T-helper 2 cell treated with Interferon-gamma antibody and Interleukin-4, amounts not matched to agents 5 μg/mL and 100 μg/mL, for 36 hours (primary cell): ENCODE measurements at places on chromosomes 16 and 17.
A peak's percentile ranks its signal among the peaks of the same experiment; 100 is the strongest.

- H3K27me3 ChIP-seq = no peaks in the 10 kb centered on the region
- no peaks in the 10 kb centered on the region for H3K36me3 ChIP-seq
- DNase-seq = no peak
- no peaks in the 10 kb centered on the region for H3K4me1 ChIP-seq
- no peak overlapping the region for H3K4me3 ChIP-seq
Measured at GRCh38 chr16:56022818-56023217, 147.6 kb upstream of the CES5A start.

DNA sequence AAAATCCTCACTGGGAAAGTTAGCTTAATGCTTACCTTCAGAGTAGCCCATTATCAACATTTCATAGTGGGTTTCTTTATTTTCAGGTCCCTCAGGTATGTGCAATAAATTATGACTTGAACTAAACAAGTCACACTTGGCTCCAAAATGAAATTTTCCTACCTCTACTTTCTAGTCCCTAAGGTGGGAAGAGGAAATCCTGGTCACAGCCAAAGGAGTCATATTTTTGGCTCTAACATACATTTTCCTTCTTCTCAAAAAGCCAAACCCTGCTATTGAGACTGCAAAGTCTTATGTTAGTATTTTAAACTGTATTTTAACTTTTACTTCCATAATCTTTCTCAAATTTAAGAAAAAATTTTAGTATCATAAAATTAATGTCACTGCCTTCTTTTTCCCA is 128.9 kb downstream of the BRIP1 start:
- DNase-seq = no peak
- peaks cover 25% of the 10 kb centered on the region for H3K36me3 ChIP-seq
- no peaks in the 10 kb centered on the region for H3K4me1 ChIP-seq

- H3K27me3 ChIP-seq = peaks cover 2% of the 10 kb centered on the region
- no peak for DNase-seq
- peaks cover 3% of the 10 kb centered on the region for H3K4me1 ChIP-seq
- no peak overlapping the region for H3K4me3 ChIP-seq
- no peaks in the 10 kb centered on the region for H3K36me3 ChIP-seq
Measured at GRCh38 chr16:78309763-78310162, 210.3 kb downstream of the WWOX start.

DNA sequence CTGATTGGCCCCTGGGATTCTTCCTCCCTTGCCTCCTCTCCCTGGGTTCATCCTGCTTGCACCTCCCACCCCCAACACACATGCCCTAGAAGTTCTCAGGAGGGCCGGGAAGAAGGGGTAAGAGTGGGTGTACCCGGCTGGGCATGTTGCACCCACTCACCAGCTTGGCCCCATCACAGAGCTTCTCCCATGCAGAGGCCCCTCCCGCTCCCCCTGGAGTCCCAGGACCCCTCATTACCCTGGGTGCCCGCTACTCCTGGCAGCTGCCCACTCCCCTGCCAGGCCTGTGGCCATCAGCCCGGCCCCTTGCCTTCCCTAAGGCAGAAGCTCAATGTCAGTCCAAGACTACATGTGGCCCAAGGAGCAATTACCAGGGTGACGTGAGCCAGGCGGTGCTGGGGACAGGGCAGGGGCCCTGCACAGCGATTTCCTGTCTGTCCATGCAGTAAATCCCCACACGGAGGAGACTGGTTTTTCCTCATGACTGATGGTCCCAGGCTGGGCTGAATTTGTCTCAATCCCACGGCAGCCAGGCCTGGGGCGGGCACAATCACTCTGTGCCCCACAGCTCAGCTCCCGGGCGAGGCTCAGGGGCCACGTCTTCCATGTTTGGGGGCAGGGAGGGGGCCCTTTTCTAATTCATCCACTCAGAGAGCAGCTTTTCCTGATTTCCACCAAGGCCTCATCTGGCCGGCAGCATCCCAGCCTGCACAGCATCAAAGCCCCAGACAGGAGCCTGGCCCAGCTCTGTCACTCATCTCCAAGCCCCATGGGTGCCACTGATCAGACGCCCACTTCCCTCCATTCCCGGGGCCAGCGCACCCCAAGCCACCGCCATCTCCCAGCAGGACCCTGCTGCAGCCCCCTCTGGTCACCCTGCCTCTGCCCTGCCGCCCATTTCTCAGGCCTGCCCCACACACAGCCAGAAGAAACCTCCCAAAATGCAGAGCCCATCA is 234.7 kb downstream of the KATNIP start:
- DNase-seq = no peak
- H3K27ac ChIP-seq = no peak overlapping the region
- H3K27me3 ChIP-seq = no peaks in the 10 kb centered on the region
- no peaks in the 10 kb centered on the region for H3K36me3 ChIP-seq

GRCh38 chr16:381012-381788 is 578 bp downstream of the PGAP6 start:
- no peak overlapping the region for H3K27ac ChIP-seq
- H3K4me3 ChIP-seq = peak overlapping the region; percentile 62
- no peak for DNase-seq
- H3K4me1 ChIP-seq = peaks cover 14% of the 10 kb centered on the region
- no peaks in the 10 kb centered on the region for H3K36me3 ChIP-seq

GRCh38 chr16:86848821-86849220 is 270.5 kb downstream of the FOXL1 start:
- DNase-seq = no peak
- H3K4me3 ChIP-seq = no peak overlapping the region
- H3K27me3 ChIP-seq = no peaks in the 10 kb centered on the region
- no peaks in the 10 kb centered on the region for H3K36me3 ChIP-seq

- peak within 1 kb of the TSS; percentile 26 for H3K4me3 ChIP-seq
- peaks cover 2% of the 10 kb centered on the region for H3K36me3 ChIP-seq
- no peak within 1 kb of the TSS for H3K27ac ChIP-seq
- H3K4me1 ChIP-seq = peaks cover 1% of the 10 kb centered on the region
- DNase-seq = no peak
- peaks cover 28% of the 10 kb centered on the region for H3K27me3 ChIP-seq
Measured at GRCh38 chr16:22161999-22162655, at the start of gene SDR42E2. Gene SDR42E2 (plus strand): TSS chr16:22162506. CDS start chr16:22165583, 3,077 bp downstream.

GRCh38 chr16:20905576-20905975 is 5.0 kb downstream of the LYRM1 start:
- H3K4me1 ChIP-seq = peaks cover 71% of the 10 kb centered on the region
- H3K27me3 ChIP-seq = no peaks in the 10 kb centered on the region
- H3K4me3 ChIP-seq = no peak overlapping the region
- no peak overlapping the region for H3K27ac ChIP-seq
- H3K36me3 ChIP-seq = peaks cover 42% of the 10 kb centered on the region

DNA sequence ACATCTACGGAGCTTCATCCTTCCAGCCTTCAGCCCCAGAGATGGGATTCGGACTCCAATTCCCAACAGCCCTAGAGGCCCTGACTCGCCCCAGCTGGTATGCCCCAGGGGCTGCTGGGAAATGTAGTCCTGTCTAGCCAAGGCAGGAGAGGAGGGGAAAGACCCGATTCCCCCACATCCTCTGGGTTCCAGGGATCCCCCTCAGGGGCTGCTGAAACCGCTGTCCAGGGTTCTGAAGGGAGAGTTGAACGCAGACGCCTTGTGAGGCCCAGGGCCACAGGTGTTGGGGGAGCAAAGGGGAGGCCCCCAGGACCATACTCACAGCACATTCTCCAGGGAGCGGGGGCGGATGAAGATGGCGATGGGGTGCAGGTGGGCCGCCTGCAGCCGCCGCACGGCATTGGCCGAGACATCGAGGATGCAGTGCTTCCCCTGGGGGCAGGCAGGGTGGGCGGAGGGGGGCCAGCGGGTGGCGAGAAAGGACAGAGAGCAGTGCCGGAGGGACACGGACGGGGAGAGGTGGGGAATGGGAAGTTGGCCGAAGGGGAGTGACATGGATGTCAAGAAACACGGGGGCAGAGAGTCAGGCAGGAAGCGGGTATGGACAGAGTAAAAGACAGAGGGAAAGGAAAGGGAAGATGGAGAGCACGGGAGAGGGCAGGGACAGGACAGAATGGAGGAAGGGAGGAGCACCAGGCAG is 12.6 kb upstream of the ASGR1 start:
- H3K27me3 ChIP-seq = no peaks in the 10 kb centered on the region
- DNase-seq = no peak
- no peaks in the 10 kb centered on the region for H3K36me3 ChIP-seq
- H3K27ac ChIP-seq = no peak overlapping the region

GRCh38 chr16:14354561-14355351 is 275.3 kb downstream of the PARN start:
- peak; percentile 65 for DNase-seq
- H3K27me3 ChIP-seq = peaks cover 13% of the 10 kb centered on the region
- no peaks in the 10 kb centered on the region for H3K36me3 ChIP-seq
- H3K27ac ChIP-seq = peak overlapping the region; percentile 0
- H3K4me1 ChIP-seq = peaks cover 7% of the 10 kb centered on the region

- no peak overlapping the region for H3K27ac ChIP-seq
- no peaks in the 10 kb centered on the region for H3K27me3 ChIP-seq
- no peak overlapping the region for H3K4me3 ChIP-seq
- peaks cover 10% of the 10 kb centered on the region for H3K4me1 ChIP-seq
Measured at GRCh38 chr17:12047681-12048376, 27.2 kb downstream of the MAP2K4 start.

- no peaks in the 10 kb centered on the region for H3K36me3 ChIP-seq
- H3K4me3 ChIP-seq = peak overlapping the region; percentile 87
- H3K27me3 ChIP-seq = peaks cover 38% of the 10 kb centered on the region
- H3K4me1 ChIP-seq = peaks cover 9% of the 10 kb centered on the region
- peak; percentile 76 for DNase-seq
- peak overlapping the region; percentile 74 for H3K27ac ChIP-seq
Measured at GRCh38 chr16:31476303-31477219, 4.6 kb downstream of the TGFB1I1 start.
